Right kidney (tissue), 9 donors: ENCODE measurements at places on chromosomes 3 and 15.

GRCh38 chr3:4819746-4820145 lies 159.5 kb upstream of the BHLHE40 start:
- DNase-seq = no peak

DNA sequence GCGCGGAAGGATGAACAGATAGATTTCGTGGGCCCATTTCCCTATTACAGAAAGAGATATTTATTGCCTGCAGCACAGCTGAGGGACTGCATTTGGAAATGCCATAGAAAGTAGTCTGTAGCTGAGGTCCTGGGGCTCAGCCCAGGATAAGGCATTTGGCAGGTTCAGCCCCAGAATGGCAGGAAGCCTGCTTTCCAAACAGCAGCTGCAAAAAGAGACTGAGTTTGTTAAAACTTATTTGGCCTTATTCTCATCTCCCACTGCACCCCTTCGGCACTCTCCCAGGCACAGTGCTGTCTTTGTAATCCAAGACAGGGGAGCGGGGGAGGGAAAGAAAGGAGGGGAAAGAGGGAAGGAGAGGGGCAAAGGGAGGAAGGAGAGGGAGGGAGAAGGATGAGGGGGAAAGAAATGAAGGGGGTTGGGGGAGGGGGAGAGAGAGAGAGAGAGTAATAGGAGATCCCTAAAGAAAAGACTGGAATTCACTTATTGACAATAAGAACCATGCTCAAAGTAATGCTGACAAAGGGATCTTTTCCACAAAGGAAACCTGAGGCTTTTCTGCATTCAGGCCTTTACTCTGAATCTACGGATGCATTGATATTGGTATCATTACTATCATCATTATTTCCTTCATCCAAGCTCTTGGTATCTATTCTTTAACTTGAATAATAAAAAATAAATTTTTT lies 94.0 kb upstream of the LRRN1 start:
- DNase-seq = no peak

GRCh38 chr3:106093616-106094015 lies 224.8 kb upstream of the CBLB start:
- DNase-seq = no peak

GRCh38 chr3:121670676-121671075 lies 10.0 kb upstream of the HCLS1 start:
- DNase-seq = no peak

DNA sequence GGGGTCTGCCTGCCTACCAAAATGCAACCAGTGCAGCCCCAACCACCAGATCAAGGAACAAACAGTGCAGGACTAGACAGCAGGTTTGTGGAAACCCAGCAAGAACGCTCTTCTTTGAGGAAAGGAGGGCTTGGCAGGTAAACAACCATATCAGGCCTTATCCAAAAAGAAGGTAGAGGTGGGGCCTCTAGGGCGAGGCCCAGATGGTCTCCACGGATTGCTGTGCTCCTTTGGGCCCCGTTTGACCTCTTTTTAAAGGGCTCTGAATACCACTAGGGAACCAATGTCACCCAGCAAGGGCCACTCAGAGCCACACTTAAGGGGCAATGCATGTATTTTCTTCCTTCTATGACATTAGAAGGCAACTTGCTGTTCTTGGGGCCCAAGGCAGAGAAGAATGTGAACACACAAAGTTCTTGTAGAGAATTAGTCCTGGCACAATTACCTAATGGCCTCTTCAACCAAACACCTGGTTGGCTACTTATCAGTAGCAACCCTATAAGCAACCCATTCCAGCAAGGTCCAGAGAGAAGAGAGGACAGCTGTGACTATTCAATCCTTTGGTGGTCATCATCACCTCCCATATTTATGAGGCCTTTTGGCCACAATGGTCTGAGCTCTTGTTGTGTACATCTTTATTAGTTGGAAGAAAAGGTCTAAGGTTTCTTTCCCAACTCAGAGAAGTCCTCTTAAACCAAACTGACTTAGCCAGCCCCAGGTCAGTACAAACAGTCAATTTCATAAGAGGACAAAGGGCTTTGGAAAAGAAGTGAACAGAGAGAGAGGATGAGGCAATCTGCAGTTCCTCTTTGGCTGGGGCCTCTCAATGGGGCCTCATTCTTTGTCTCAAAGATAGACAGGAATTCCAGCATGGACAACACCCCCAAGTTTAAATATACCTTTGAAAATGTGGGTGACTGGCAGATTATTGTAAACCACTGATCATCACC lies 36.0 kb downstream of the FOXP1 start:
- no peak for DNase-seq

DNA sequence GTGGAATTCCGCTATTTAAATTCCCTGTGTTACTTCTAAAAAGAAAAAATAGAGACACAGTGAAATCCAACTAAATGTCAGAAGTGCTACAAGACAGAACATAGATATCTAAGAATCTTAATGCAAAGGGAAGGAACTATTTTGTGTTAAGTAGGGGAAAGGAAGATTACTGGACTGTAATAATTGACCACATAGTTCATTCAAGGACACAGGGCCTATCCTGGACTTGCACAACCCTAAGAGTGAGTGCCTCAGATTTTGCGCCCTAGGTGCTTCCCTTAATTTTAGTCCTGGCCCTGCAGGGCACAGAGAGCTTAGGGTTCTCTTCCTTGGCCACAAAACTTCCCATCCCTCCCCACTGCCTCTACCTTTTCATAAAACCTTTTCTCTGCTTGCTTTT lies 3.5 kb upstream of the IL20RB start:
- DNase-seq = no peak

DNA sequence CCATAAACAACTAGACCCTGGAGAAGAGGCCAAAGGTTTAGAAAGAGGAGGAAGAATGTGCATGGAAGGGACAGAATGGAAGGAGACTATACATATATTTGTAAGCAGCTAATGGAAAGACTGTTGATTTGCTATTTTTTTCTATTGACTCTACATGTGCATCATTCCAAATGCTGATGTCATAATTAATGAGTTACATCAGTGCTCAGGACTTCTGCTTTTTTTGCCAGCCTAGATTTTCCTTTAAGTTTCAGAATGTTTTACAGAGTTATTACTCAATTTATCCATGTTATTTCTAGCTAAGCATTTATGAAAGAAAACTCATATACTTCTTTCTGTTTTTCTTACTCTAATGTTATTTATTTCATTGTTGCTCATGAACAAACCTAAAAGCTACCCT lies 62.6 kb upstream of the VGLL3 start:
- DNase-seq = no peak

- DNase-seq = no peak
Measured at GRCh38 chr3:101828691-101829436, 20.4 kb upstream of the NFKBIZ start.
